ENCODE measurements at places on chromosomes 12 and 14.

- DNase-seq, result no peak
These were observed 545.0 kb upstream of the FBXO33 start for GRCh38 chr14:39977198-39977597.

GRCh38 chr12:102551186-102551585 is 70.8 kb upstream of the IGF1 start:
- no peak for DNase-seq

DNA sequence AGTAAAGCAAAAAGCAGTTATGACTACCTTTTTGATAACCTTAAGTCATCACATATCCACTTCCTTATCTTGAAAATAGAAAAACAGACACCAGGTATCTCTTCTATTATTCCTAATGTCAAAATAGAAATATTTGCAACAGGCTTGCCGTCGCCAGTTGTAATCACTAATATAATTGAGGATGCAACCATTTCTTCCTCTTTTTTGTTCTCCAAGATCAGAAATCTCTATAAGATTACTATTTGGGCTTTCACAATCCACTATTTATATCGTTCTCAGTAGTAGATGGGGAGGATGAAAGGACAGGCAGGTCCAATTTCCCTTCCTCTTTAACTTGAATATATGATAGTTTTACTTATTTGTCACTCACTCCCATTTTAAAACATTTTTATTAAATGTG is 130.2 kb upstream of the HMGA2 start:
- DNase-seq, result no peak

DNA sequence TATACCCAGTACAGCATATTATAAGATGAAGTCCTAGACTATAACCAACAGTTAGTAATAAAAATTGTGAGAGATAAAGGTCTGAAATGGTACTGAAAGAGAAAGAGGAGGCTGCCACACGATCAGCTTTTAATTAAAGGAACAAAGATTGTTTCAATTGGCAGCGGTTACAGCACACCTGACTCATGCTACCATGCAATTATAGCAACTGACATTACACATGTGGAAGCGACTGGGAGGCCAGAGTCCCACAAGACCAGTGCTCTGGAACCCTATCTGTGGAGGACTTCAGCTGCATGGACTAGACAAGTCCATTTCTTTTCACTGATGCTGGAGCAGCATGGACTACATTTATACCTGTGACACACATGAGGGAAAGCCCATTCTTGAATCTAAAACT is 55.2 kb downstream of the SEL1L start:
- no peak for DNase-seq

- DNase-seq, result no peak
These were observed 5.5 kb upstream of the GPR132 start for GRCh38 chr14:105070760-105071137.

DNA sequence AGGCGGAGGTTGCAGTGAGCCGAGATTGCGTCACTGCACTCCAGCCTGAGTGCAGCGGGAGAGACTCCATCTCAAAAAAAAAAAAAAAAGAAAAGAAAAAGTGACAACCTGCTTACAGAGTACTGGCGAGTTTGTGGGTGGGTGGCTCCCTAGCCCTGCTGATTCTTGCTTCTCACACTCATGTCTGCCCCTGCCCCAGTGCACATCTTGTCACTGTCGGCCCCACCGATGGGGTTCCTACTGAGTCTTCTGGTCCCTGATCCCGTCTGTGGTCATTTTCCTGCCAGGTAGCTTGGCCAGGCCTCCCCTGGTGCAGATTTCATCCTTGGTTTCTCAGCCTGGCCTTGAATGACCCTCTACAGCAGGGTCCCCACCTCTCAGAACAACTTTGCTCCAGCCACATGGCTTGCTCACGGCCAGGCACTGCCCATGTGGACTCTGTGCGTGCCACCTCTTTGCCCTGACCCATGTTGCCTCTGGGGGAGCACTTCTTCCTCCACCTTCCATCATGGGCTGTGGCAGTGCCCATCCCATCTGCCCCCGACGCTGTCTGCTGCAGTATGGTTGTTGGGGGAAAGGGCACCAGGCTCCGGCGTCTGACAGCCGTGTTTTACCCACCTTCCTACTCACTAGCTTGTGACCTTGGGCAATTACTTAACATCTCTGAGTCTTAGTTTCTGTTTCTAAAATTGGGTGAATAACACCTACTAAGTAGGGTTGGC is 2.1 kb upstream of the PTPN6 start:
- DNase-seq, result no peak

All from fibroblast of the aortic adventitia (primary cell).